Caudate nucleus (tissue), 63 donors: ENCODE measurements at places on chromosomes 3 and 15.
A peak's percentile ranks its signal among the peaks of the same experiment; 100 is the strongest.

- no peak for DNase-seq
Observed at GRCh38 chr3:8536096-8537056, 34.8 kb downstream of the LMCD1 start.

- no peak for DNase-seq
Observed at GRCh38 chr3:189372243-189372642, 200.5 kb downstream of the TPRG1 start.

GRCh38 chr3:113079218-113079961 lies 88.6 kb downstream of the GTPBP8 start:
- no peak for DNase-seq

- no peak for DNase-seq
Observed at GRCh38 chr15:67955252-67955651, 98.9 kb upstream of the PIAS1 start.

DNA sequence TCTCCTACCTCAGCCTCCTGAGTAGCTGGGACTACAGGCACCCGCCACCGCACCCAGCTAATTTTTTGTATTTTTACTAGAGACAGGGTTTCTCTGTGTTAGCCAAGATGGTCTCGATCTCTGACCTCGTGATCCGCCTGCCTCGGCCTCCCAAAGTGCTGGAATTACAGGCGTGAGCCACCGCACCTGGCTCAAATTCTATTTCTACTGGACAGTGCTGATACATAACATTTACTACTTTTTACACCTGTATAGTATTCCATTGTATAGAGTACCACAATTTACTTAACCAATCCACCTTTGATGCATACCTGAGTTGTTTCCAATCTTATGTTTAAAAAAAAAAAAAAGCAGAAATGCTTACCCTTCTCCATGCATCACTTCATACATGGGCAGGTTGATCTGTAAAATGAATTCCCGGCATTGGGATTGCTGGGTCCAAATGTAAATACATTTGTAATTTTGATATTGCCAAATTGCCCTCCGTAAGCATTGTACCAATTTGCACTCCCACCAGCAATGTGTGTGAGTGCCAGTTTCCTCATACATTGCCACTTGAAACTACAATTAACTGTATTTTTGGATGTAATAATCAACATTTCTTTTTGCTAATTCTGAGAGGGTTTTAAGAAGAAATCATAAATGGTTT lies 94.5 kb downstream of the NPTN start:
- DNase-seq, result no peak

- peak; percentile 76 for DNase-seq
Observed at GRCh38 chr15:41811432-41812195, 16.3 kb upstream of the JMJD7 start.

GRCh38 chr15:42084465-42085235 lies 9.7 kb downstream of the PLA2G4D start:
- DNase-seq, result no peak

DNA sequence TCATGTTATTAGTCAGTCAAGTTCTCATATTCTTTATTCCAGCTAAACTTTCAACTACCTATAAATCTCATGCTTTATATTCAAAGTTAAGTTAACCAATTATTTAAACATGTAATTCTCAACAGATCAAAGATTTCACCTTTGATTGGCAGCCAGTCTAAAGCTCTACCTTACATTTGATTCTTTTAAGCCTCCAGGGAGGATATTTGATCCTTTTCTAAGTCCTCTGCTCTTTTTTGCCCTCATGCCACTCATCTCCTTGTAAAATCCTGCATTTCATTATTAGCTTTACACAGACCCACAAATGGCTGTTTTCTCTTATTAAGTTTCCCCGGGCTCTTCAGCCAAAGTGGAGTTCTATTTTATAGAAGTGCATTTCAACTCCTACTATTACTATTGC lies 134.1 kb downstream of the NLGN1 start:
- DNase-seq, result no peak

DNA sequence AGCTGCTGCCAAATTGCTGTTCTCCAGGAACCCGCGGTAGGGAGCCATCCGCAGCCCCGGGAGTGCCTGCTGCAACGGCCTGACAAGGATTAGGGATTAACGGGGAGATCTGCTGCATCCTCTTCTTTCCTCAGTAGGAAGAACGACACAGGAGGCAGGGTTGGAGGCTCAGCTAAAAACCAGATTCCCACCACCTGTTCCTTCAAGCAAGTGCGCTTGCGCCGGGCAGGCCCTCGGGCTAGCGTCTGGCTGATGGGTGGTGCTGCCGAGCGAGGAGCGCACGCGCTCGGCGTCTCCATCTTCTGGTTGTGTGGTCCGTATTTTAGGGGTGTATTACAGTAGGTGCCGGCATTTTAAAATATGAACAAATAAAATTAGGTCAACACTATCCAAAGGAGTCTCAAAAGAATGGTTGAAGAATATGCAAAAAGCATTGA lies 25.4 kb upstream of the SLC25A26 start:
- DNase-seq, result peak; percentile 71

DNA sequence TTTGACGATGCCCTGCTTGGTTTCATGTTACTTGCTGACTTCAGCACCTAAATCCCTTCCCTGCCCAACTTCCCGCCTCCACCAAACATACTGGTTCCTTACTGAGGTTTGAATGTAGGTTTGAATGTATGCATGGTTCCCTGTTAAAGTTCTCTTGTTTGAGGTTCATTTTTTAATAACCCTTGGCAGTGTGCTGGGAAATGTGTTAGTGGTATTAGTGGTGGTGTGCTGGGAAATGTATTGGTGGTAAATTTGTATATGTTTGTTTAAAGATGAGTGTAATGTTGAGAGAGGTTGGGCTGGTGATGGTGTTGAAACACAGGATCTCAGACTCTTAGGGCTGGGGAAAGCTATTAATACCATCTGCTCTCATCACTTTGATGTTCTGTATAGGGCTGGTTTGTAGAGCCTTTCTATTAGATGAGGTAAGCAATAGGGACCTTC lies 392.7 kb downstream of the PTPRG start:
- no peak for DNase-seq

- no peak for DNase-seq
Observed at GRCh38 chr3:80018375-80018774, 250.6 kb upstream of the ROBO1 start.

- no peak for DNase-seq
Observed at GRCh38 chr3:110711851-110712516, 359.6 kb upstream of the NECTIN3 start.

DNA sequence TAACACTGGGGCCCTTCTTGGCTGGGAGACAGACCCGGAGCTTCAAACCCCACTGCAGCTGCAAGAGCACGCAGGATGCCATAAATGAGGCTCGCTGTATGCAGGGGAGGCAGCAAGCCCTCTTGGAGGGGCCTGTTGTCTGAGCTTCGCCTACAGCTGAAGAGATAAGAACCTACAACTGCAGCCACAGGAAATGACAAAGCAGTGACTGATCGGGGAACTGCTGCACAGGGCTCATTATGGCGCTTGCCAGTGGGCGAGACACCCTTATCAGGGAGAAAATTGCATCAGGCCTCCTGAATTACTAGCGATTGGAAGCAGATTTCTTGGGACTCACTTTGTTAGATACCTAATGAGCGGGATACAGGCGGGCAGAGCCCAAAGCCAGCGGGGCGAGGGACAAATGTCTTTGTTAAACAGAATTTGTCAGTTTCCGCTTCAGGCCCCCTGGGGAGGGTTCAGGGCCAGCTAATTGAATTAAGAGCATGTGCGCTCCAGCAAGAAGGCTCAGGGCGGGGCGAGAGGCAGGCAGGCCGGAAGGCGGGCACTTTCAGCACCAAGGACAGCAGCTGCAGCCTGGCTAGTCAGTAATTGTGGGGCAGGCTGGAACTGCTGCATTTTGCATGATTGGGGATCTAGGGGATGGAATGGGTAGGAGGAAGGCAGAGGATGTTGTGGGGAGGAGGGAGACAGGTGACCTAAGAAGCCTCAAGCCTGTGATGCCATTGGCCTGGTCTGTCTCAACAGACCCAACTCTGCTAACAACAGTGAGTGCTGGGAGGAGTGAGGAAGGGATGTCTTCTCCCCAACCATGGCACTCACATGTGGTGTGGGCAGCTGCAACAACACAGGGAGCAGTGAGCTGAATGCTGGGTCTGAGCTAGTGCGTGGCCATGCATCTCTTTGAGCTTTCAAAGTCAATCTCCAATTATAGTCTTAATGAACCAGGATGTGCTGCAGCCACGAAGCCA lies 55.3 kb downstream of the CCDC33 start:
- peak; percentile 15 for DNase-seq

- no peak for DNase-seq
Observed at GRCh38 chr3:28291577-28291976, 50.2 kb downstream of the CMC1 start.

DNA sequence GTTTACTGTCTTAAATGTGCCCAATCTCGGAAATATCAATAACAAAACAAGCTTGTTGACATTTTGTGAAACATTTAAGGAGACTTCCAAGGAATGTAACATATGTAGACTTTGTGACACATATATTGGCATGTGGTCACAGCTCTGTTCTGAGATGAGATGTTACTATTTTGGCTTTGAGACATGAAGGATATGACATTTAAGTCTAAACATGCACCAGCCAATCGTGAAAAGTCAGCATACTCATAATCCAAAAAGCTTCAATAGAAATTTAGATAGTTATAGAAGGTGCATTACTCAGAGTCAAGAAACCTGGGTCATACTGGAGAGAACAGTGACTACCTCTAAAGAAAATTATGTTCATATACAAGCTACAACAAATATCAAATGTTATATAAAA lies 13.4 kb downstream of the COMMD2 start:
- DNase-seq, result no peak

GRCh38 chr3:171309906-171310359 lies 150.3 kb downstream of the TNIK start:
- no peak for DNase-seq

- no peak for DNase-seq
Observed at GRCh38 chr3:16738451-16738850, 133.2 kb upstream of the DAZL start.

DNA sequence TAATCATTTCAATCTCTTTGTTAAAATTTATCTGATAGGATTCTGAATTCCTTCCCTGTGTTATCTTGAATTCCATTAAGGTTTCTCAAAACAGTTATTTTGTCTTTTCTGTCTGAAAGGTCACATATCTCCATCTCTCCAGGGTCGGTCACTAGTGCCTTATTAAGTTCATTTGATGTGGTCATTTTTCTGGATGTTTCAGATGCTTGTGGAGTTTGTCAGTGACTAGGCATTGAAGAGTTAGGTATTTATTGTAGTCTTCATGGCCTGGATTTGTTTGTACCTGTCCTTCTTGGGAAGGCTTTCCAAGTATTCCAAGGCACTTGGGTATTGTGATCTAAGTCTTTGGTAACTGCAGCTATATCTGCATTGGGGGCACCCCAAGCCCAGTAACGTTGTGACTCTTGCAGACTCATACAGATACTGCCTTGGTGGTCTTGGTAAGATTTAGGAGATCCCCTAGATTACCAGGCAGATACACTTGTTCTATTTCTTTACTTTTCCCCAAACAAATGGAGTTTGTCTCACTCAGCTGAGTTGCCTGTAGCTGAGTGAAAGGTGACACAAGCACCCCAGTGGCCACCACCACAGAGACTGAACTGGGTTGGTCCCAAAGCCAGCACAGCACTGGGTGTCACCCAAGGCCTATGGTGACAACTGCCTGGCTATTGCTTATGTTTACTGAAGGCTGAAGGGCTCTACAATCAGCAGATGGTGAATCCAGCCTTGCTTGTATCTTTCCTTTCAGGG lies 18.9 kb upstream of the SLC27A2 start:
- DNase-seq, result no peak

DNA sequence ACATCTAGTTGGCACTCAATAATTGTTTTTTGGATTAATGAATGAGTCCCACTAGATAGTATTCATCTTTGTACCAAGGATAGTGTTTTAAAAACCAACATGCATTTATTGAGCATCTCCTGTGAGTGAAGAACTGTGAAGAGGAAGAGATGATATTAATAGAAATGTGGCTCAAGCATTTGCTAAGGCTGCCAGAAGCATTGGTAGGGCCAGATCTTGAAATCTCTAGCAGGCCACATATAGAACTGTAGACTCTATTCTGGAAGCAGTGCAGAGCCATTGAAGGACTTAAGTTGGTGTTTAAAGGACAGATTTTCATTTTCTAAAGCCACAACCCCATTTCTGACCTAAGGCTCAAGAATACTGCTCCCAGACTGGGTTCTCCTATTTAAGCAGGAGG lies 99.0 kb downstream of the NEK11 start:
- no peak for DNase-seq

DNA sequence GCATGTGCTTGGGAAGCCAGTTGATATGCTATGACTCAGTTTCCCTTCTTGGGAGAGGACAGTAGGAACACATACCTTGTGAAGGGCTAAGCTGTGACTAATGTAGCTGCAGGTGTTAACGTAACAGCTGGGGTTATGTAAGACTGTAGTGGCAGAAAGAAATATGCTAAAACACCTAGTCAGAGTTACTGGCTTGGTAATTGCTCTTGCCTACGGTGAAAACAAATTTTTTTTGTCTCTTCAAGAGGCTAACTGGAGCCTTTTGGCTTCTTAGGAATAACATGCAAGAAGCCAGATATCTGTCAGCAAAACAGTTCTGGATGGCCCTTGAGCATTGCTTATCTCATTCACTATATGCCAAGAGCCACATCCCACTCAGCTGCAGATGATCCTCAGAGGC lies 1.4 kb downstream of the MAPKBP1 start:
- no peak for DNase-seq

DNA sequence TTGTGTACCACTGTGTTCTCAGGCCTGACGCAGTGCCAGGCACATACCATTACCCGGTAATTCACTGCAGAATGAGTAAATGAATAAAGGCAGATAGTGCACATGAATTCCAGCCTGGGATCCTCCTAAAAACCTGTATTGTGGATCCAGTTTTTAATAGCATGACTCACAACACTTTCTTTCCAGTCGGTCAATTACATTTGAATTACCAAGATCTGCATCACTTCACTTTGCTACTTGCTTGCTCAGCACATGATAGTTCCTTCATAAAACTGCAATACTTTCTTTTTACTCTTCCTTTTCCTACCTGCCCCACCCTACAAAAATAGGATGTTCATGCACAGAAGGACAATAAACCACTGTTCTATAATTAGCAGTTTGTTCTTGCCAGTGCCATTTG lies 553.8 kb downstream of the MAGI1 start:
- DNase-seq, result no peak

GRCh38 chr3:108021131-108021530 lies 69.7 kb downstream of the CD47 start:
- no peak for DNase-seq

GRCh38 chr3:138827222-138827621 lies 7.5 kb downstream of the PIK3CB start:
- no peak for DNase-seq

DNA sequence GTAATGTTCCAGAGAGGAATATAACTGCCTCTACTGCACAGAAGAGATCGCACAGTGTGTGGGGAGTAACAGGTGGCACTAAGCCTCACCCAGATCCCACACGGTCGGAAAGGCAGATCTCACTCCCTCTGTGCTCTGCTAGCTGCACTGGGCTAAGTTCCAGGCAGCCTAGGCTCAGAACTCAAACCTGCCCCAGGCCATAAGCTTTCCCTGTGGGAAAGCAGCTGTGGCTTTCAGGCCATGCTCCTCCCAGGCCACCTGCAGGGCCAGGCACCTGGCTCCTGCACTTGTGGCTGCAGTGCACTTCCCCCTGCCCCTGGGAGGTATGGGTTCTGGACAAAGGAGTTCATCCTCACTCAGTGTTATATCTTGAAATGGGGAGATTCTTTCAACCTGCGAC lies 27.5 kb downstream of the PCCB start:
- no peak for DNase-seq
